ENCODE measurements at places on chromosomes 1 and 21. TPM values are rescaled to one million over a fixed set of nuclear protein-coding genes. Genes with fewer than 3 reads are reported as not detected.

Gene NASP
- 68.3 TPM for total RNA-seq

Gene MROH7
- total RNA-seq = 1.1 TPM

Gene TRIM46
- 1.6 TPM for total RNA-seq

Gene MFSD2A
- 0.39 TPM for total RNA-seq

Gene CENPF
- total RNA-seq = 8.6 TPM

Gene LCA5L
- total RNA-seq = 2.0 TPM

Gene ALX3
- total RNA-seq = not detected

Gene KCNQ4
- total RNA-seq = 0.33 TPM

Gene SYCP1
- total RNA-seq = not detected

Gene POU3F1
- 40.8 TPM for total RNA-seq

Gene CYP4X1
- total RNA-seq = 0.43 TPM

Gene HHIPL2
- total RNA-seq = not detected

Gene URB2
- total RNA-seq = 3.9 TPM

Gene RASAL2
- total RNA-seq = 41.2 TPM

Gene PRPF38A
- 8.6 TPM for total RNA-seq

Gene KRTAP11-1
- total RNA-seq = not detected

Gene CD1D
- not detected for total RNA-seq

Gene HTR6
- total RNA-seq = not detected

Gene KPNA6
- 65.5 TPM for total RNA-seq

Gene ADAMTS4
- total RNA-seq = under 0.01 TPM

Gene RAVER2
- total RNA-seq = 1.6 TPM

Gene MPZ
- 0.33 TPM for total RNA-seq

Gene LAPTM5
- total RNA-seq = 3.6 TPM

Gene PRR9
- 6.4 TPM for total RNA-seq

Gene RBM11
- not detected for total RNA-seq

Gene CD2
- not detected for total RNA-seq

Gene RAP1GAP
- 1.3 TPM for total RNA-seq

Gene RPTN
- total RNA-seq = not detected

Gene PPOX
- total RNA-seq = 16.9 TPM

Gene VWA5B1
- not detected for total RNA-seq

Gene TGFBR3
- total RNA-seq = 25.1 TPM

Gene ZNF697
- 5.9 TPM for total RNA-seq

Gene LCE3D
- not detected for total RNA-seq

Gene NBL1
- total RNA-seq = 26.6 TPM

Gene DMBX1
- total RNA-seq = not detected

Gene OPRD1
- 0.79 TPM for total RNA-seq

Gene REG4
- not detected for total RNA-seq

Data from placental epithelial cell (primary cell).